ENCODE measurements at places on chromosomes 7 and 10. TPM values are rescaled to one million over a fixed set of nuclear protein-coding genes. Genes with fewer than 3 reads are reported as not detected.

DNA sequence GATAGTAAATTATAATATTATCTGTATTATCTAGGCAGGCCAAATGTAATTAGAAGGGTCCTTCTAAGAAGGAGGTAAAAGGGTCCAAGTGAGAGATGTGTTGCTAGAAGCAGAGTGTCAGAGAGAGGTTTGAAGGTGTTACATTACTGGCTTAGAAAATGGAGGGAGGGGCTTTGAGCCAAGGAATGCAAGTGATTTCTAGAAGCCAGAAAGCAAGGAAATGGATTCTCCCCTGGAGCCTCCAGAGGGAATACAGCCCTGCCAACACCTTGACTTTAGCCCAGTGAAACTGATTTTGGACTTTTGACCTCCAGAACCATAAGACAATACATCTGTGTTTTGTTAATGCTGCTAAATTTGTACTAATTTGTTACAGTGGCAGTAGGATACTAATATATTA lies 97.9 kb upstream of the IL6 start:
- H3K27me3 ChIP-seq = peaks cover 17% of the 10 kb centered on the region
- no peak overlapping the region for H3K4me3 ChIP-seq
- H3K36me3 ChIP-seq = no peaks in the 10 kb centered on the region
- H3K27ac ChIP-seq = no peak overlapping the region

GRCh38 chr7:22837308-22837707 lies 14.7 kb upstream of the TOMM7 start:
- DNase-seq = no peak
- peaks cover 7% of the 10 kb centered on the region for H3K27me3 ChIP-seq
- no peaks in the 10 kb centered on the region for H3K4me1 ChIP-seq
- H3K36me3 ChIP-seq = no peaks in the 10 kb centered on the region
- no peak overlapping the region for H3K27ac ChIP-seq

GRCh38 chr10:71381611-71382010 lies 15.1 kb upstream of the CDH23 start:
- no peak overlapping the region for H3K4me3 ChIP-seq
- H3K36me3 ChIP-seq = no peaks in the 10 kb centered on the region
- H3K27me3 ChIP-seq = no peaks in the 10 kb centered on the region
- H3K4me1 ChIP-seq = peaks cover 4% of the 10 kb centered on the region

DNA sequence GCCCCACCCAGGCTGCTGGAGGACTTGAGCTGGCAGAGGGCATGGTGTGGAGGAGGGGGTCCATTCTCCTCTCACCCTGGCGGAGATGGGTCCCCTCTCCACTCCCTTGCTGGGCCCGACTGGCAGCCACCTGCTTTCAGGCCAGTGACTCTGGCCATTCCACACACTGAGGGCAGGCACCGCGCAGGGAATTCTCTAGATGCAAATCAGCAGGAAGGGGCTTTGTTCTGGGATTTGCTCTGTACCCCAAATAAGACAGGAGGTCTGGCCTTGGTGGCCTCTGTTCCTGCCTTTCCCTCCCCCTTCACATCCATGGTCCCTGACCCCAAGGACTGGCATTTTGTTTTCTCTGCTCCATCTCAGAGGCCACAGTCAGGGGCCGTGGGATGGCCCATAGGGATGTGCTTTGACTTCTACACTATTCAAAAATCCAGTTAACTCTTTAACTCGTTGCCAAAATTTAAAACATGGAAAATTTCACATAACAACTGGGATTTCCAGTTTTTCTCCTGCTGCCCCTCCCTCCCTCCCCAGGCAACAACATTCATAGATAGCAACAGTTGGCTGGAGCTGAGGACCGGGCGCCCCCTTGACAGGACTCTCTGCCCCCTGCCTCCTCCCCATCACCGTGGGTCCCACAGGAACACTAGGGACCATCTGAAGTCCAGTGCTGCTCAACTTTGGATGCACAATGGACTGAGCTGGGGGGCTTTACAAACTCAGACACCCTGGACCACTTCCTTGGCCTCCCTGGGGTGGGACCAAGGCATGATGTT lies 33.9 kb downstream of the PPIF start:
- DNase-seq = no peak
- no peaks in the 10 kb centered on the region for H3K27me3 ChIP-seq
- no peak overlapping the region for H3K27ac ChIP-seq
- H3K36me3 ChIP-seq = no peaks in the 10 kb centered on the region
- H3K4me3 ChIP-seq = no peak overlapping the region

- DNase-seq = no peak
- no peak overlapping the region for H3K27ac ChIP-seq
- no peaks in the 10 kb centered on the region for H3K27me3 ChIP-seq
- no peaks in the 10 kb centered on the region for H3K36me3 ChIP-seq
- H3K4me3 ChIP-seq = no peak overlapping the region
Measured at GRCh38 chr7:124369310-124369709, 336.4 kb upstream of the TMEM229A start.

DNA sequence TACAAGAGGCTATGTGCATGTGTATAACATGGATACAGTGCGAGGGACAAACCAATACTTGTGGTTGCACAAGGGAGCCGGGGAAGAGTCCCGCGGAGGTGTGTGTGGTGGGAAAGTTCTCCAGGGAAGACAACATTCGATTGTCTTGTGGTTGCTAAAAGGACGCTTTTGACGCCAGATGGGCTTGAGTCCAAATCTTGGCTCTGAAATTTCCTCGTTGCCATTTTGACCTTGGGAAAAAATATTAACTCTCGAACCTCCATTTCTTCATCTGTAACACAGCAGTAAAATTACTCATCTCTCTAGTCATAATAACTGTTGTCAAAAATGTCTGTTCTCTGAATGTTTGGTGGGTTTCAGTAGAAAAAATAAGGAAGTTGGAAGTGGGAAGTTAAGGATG lies 16.5 kb downstream of the PLXDC2 start:
- DNase-seq = no peak
- no peak overlapping the region for H3K27ac ChIP-seq
- no peaks in the 10 kb centered on the region for H3K36me3 ChIP-seq
- no peaks in the 10 kb centered on the region for H3K4me1 ChIP-seq
- H3K27me3 ChIP-seq = peaks cover 1% of the 10 kb centered on the region
- no peak overlapping the region for H3K4me3 ChIP-seq

DNA sequence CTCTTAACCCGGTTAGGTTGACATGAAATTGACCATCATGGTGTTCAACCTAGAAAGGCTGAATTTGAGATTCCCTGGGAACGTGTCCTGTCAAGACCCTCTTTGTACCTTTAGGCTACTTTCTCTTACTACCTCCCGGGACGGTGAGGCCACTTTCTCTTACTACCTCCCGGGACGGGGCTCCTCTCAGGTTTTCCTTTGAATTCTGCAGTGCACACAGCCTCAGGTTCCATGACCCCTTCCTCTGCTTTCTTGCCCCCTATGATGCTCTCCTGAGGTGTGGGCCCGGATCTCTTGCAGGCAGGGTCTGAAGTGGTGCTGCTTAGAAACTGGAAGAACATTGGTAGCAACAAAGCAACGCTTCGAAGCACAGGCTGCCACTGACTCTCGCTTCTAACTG lies 155.3 kb downstream of the CAMK1D start:
- peaks cover 6% of the 10 kb centered on the region for H3K36me3 ChIP-seq
- no peaks in the 10 kb centered on the region for H3K27me3 ChIP-seq
- H3K27ac ChIP-seq = no peak overlapping the region
- no peak overlapping the region for H3K4me3 ChIP-seq
- H3K4me1 ChIP-seq = peaks cover 43% of the 10 kb centered on the region
- no peak for DNase-seq

DNA sequence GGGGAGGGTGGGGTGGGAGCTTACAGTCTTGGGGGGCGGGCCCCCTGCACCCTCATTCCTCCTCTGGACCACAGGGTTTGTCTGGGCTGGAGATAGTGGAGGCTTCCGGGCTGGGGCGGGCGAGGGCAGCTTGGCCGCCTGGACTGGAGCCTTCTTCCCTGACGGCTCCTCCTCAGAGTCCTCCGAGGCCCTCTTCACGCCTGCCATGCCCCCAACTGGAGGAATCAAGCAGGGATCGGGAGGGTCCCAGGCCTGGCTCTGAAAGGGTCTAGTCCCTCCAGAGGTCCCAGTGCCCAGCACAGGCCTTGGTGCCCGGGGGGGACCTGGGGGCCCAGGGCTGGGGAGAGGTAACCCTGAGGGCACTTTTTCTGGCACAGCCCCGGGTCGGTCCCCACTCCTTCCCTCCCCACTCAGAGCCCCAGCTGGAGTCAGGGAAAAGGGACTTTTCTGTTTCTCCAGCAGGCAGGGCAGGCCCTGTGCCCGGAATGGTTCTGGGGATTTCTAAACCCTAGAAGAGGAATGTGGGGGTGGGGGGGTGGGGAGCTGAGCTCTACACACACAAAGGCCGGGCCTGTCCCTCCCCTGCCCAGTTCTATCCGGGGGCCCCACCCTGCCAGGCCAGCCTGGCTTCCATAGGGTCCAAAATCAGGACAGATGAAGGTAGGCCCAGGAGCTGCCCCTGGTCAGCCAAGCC lies 11.6 kb downstream of the MICALL2 start:
- H3K4me1 ChIP-seq = no peaks in the 10 kb centered on the region
- no peak for DNase-seq
- no peaks in the 10 kb centered on the region for H3K27me3 ChIP-seq
- no peak overlapping the region for H3K4me3 ChIP-seq
- no peak overlapping the region for H3K27ac ChIP-seq

- no peak for DNase-seq
- H3K36me3 ChIP-seq = peaks cover 33% of the 10 kb centered on the region
- no peak overlapping the region for H3K4me3 ChIP-seq
- H3K27ac ChIP-seq = no peak overlapping the region
- H3K4me1 ChIP-seq = peaks cover 16% of the 10 kb centered on the region
- H3K27me3 ChIP-seq = no peaks in the 10 kb centered on the region
Measured at GRCh38 chr10:122884166-122884565, 4.8 kb upstream of the FAM24B start.

DNA sequence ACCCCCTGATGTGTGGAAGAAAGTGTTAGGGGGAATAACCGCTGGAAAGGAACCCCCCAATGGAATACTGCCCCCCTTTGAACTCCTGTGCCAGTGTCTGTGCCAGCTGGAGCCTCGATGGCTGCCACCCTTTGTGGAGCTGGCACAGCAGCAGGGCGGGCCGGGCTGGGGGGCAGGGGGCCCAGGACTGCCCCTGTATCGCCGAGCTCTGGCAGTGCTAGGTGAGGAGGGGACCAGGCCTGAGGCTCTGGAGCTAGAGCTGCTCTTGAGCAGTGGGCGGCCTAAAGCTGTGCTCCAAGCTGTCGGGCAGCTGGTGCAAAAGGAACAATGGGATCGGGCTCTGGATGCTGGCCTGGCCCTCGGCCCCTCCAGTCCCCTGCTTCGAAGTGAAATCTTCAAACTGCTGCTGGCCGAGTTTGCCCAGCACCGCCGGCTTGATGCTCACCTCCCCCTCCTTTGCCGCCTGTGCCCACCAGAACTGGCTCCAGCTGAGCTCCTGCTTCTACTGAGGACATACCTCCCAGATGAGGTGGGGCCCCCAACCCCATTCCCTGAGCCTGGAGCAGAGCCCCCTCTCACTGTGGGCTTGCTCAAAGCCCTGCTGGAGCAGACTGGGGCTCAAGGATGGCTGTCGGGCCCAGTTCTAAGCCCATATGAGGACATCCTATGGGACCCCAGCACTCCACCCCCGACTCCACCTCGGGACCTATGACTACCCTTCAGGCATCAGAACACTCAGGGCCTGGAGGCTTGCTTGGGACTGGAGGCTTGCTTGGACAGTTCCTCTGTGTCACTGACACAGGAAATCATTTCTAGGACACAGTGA lies 2.2 kb downstream of the HPS6 start:
- H3K4me1 ChIP-seq = peaks cover 33% of the 10 kb centered on the region
- H3K27me3 ChIP-seq = no peaks in the 10 kb centered on the region
- no peak for DNase-seq
- peak overlapping the region; percentile 20 for H3K27ac ChIP-seq
- no peaks in the 10 kb centered on the region for H3K36me3 ChIP-seq

HMX2 gene
- total RNA-seq = 0.43 TPM

FKBP9 gene
- 0.47 TPM for total RNA-seq

TEX36 gene
- not detected for total RNA-seq

SLC26A5 gene
- not detected for total RNA-seq

TRIM73 gene
- 6.4 TPM for total RNA-seq

SUN3 gene
- 0.95 TPM for total RNA-seq

Measured in activated CD8-positive, alpha-beta T cell treated with anti-CD3 and anti-CD28 coated beads for 36 hours (primary cell).